Muscle of arm (tissue), 14 donors: ENCODE measurements at places on chromosomes 7 and 10.

DNA sequence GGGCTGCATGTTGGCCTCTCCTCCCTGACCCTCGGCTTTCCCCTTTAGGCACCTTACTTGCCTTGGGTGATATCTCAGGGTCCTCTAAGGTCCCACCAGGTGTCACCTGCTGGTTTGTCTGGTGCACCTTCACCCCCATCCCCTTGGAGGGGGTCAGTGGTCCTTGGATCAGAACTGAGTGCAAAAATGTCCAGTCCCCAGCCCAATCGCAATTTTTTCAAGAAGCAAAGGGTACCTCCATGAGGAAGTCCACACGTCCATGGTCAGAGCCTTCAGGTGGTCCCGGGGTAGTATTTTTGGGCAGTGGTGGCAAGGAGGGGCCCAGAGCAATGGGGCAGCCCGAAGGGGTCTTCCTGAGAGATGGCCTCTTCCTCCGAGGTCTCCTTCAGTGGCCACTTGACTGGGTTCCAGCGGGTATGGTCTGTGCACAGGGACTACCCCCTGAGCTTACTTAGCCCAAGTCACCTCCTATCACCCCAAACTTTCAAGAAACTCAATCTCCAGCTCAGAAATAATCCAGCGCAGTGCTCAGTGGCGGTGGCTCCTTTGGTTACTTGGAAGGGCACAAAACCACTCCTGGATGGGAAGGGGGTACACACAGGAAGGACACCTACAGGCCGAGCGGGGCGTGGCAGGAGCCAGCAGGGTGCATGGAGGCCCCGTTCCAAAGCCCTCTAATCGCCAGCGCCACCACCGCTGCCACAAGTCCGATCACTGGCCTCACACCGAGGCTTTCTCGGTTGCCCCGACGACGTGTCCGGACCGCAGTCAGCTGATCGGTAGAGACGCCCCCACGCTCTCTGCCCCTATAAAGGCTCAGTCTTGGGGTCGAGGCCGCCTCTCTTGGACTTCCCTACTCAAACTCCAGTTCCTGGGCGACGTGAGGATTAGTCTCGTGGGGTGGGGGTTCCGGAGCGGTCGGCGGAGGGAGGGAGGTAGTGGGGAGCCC lies 4.5 kb downstream of the SAP25 start:
- DNase-seq, result peak; percentile 33

DNA sequence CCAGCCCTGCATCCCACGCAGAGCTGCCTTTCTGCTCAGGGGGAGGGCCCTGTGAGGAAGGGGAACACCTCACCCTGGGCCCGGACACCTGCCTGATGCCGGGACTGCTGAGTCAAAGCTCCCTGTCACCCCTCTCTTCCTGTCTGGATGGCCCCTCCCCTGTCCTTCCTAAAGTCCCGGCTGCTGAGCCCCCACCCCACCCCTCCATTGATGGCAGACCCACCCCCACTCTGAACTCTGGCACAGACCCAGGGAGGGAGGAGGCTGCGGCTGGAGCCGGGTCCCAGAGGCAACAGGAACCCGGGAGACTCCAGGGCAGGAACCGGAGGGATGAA lies 78.7 kb downstream of the ELFN1 start:
- DNase-seq, result no peak

DNA sequence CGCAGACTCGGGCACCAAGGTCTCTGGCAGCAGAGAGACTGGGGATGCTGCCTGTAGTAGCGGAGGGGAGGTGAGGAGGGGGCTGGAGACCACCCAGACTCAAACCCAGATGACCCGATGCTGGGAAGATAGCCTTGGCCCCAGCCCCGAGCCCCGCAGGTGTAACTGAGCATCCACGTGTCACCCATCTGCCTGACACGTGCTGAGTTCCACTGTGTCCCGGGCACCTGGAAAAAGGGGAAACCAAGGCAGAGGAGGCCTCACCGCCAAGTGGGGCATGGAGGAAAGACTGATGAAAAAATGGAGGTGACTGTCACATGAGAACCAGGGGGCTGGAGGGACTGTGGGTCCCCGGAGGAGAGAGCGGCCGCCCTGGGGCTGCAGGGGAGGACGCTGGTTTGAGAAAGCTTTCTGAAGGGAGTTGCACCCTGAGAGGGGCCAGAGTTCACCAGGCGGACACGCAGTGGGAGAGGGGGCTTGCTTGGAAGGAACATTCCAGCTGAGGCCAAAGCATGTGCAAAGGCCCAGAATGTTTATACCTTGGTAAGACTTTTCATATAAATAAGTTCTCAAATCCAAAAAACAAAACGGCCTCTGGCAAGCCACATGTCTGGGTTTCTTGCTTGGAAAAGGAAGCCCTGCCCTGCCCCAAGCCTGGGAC lies 27.4 kb upstream of the ELN start:
- no peak for DNase-seq

DNA sequence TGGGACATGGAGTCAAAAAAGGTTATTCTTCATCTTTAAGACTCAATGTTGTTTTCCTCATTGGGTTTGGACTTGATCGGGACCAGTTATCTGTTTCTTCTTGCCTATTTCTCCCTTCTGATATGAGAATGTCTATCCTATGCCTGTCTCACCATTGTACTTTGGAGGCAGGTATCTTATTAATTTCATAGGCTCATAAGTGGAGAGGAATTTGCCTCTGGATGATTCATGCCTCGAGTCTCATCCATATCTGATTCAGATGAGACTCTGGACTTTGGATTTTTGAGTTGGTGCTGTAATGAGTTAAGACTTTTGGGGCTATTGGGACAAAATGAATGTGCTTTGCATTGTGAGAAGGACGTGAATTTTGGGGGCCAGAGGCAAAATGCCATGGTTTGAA lies 36.2 kb upstream of the CCDC7 start:
- no peak for DNase-seq

DNA sequence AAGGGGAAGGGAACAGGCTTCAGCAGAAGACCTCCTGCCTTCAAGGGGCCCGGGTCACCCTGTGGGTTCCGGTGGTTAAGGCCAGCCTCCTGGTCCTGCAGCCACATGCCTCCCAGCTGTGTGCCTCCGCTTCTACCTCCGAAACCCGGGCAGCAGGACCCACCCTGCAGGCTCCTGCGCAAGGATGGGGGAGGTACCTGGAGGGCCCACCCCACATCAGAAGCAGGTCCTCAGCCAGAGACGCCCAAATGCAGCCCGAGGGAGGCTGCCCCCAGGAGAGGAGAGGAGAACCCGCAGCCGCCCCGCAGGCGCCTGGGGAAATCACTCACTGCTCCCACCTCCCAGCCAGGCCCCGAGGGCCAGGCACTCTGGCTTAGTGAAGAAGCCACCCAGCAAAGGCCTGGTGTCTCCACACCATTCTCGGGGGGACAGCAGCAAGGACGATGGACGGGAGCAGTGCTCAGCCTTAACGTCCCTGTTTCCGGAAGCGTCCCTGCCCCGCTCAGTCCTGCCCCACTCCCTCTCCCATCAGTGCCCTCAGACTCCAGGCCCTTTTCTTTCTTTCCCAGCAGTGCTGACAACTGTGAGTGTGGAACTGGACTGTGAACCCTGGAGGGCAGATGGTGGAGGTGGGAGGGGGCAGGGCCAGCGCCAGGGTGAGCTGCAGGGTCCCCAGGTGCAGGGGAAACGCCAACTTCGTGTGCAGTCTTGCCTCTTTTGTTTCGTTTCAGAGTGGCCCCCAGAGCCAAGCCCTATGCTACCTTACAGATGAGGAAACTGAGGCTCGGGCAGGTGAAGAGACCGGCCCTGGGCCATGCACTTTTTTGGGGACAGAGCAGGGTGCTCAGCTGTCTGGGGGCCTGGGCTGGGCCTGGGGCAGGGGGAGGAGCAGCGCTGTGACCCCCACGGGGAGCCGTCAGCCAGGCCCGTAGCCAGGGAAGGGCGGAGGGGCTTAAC lies 138.0 kb downstream of the FAM53B start:
- no peak for DNase-seq

DNA sequence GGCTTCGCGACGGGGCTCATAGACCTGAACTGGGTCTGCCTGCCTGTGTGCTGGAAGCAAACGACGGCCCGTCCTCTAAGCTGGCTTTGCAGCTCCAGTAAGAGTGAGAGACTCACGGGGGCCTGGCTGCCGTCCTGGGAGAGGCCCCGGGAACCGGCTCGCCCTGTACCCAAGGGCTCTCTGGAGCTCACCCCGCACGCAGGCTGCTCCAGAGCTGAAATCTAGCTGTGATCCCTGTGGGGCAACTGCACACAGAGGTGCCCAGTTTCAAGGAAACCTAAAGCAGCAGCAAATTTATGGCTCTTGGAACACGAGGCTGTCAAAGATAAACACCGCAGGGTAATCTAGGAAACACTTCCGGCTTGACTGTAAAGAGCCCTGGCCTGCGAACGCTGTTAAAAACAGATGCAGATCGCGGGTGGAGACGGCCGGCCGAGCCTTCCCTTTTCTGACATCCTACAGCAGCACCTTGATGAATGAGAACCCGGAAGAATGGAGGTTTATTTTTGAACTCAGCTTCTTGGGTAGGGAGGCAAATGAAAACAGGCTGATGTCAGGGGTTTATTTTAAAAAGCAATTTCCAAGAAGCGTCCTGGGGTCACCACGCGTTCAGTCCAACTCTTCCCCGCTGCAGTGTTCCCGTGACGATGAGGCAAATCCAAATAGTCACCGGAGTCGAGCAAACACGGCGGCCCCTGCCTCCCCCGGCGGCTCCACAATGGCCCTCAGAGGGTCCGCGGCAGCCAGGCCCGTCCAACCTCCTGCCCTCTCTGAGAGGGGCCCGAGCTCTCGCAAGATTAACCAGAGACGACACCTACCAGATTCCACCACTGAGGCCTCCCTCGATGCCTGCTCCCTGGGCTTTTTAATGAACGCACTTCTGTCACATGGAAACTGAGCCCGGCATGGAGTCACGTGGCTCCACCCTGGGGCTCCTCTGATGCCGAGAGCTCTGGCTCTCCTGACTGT lies 29.6 kb downstream of the AMZ1 start:
- DNase-seq, result peak; percentile 49

DNA sequence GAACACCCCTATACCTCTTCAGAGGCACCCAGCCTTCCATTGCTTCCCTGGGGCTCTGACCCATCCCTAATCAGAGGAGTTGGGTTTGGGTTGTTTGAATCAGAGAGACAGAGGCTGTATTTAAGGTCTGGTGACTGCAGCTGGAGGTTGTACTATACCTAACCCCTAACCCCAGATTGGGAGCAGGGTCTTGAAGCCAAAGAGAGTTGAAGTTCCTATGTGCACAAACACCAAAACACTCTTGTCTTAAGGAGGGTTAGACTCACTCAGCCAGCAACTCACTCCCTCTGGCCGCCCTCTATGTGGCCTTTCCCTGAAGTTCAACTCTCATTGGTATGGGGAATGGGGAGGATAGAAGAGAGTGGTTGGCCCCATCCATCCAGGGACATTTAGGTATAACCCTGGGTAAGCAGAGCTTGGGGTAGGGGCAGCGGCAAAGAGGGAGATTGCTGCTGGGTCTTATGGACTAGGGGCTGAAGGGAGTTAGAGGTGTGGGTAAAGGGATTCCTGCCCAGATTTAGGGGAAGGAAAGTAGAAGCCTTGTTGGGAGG lies 80.0 kb downstream of the PAX2 start:
- DNase-seq, result no peak

- no peak for DNase-seq
Measured at GRCh38 chr7:79334841-79335240, 118.6 kb downstream of the MAGI2 start.

DNA sequence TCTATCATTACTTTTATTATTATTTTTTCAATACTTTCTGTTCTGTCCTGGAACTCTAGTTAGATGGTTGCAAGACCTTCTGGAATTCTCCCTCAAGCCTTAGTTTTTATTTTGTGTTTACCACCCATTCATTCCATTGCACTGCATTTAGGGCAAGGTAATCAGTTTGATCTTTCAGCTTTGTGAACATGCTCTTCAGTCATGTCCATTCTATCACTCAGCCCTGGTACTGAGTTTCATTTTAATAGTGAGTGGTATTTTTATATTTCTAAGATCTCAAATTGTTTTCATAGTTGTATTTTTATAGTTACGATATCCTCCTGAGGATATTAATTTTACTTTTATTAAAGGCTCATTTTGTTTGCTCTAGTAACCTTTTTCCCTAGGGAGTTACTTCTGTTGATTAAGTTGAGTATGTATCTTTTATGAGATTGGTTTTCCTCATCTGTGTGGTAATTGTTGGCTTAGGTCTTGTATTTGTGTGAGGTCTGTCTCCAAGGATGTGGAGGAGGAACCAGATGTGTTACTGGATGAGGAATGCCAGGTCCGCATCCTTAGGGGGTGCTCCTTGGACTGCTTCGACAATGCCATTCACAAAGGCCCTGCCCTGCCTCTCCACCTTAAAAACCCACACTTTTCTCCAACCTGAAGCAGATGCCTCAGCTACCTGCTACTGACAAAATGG lies 46.7 kb upstream of the RAB18 start:
- no peak for DNase-seq

DNA sequence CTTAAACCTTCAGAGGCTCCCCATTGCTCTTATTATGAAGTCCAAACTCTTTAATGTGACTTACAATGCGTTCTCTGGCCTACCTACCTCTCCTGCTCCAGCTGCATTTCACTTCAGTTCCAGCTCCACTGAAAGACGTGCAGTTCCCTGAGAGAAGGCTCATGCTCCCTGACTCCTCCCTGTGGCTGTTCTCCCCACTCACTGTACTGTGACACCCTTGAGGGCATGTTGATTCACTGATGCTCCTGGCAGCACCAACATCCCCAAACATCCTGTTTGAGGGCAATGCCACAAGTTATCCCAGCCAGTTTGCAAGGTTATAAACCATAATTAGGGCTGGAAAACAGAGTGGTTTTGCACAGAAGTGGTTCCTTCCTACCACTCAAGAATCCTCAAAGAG lies 111.2 kb downstream of the LSM5 start:
- DNase-seq, result no peak

DNA sequence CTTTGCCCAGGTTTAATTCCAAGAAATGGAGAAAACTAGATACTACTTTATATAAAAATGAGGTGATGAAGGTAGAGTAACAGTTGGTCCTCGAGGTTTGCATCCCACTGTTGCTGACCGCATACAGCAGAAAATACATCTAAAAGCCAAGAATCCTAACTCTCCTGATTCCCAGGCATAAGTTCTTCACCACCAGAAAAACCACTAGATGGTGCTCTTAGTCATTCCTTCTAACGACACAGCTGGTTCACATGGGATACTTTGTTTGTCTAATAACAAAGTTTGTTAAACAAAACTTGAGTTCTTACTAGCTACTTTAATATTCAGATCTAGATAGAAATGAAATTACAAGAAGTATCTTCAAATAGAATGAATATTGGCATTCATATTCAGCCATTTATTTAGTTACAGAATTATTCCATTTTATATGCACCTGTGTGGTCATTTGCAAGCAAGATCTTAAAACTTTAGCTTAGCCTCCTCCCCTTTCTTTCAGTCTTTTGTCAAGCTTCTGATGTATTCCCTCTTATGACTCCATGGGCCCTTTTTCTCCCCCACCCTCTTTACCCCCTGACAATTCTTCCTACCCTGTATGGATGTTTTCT lies 54.1 kb upstream of the CYP26C1 start:
- peak; percentile 51 for DNase-seq

- no peak for DNase-seq
Measured at GRCh38 chr10:122875843-122876466, 3.4 kb downstream of the FAM24B start.

GRCh38 chr10:13712837-13713581 lies 126.2 kb downstream of the PRPF18 start:
- no peak for DNase-seq

GRCh38 chr10:31467791-31468535 lies 148.9 kb downstream of the ZEB1 start:
- no peak for DNase-seq
